ENCODE measurements at places on chromosomes 16 and 17. TPM values are rescaled to one million over a fixed set of nuclear protein-coding genes. Genes with fewer than 3 reads are reported as not detected.

DNA sequence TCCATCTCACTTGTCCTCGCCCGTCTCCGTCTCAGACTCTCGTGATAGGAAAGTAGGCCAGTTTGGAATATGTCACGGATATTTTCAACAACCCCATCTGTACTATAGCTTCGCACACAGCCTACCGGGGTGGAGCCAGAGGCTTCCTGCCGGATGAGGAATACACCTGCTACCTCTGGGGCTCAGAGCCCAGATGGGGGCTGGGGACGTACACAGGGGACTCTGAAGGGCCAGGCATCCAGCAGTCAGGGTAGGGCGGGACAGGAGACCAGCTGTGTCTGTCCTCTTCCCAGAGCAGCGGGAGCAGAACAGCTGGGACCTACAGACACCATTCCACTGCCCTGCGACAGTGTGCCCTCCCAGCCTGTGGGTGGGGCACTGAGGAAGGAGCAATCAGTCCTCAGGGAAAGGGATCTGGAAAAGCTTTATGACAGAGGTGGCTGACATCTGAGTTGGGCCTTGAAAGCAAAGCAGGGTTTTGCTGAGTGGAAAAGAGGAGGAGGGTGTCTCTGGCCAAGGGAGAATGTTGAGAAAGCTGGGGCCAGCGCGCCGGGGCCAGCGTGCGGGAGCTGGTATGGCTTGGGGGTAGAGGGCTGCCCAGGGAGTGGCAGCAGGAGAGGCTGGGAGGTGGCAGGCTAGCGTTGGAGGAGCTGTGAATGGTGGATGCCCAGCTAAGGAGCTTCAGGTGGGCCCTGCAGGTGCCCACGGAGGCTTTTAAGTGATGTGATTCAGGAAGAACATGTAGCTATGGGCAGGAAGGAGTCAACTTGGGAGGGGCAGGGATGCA lies 11.5 kb upstream of the SRCIN1 start:
- no peaks in the 10 kb centered on the region for H3K4me1 ChIP-seq
- no peaks in the 10 kb centered on the region for H3K36me3 ChIP-seq
- peaks cover 74% of the 10 kb centered on the region for H3K27me3 ChIP-seq
- no peak overlapping the region for H3K4me3 ChIP-seq
- DNase-seq = no peak

GRCh38 chr17:80497726-80498241 lies 21.4 kb upstream of the NPTX1 start:
- no peak overlapping the region for H3K27ac ChIP-seq
- no peak for DNase-seq
- peaks cover 6% of the 10 kb centered on the region for H3K27me3 ChIP-seq
- peaks cover 13% of the 10 kb centered on the region for H3K4me1 ChIP-seq
- no peaks in the 10 kb centered on the region for H3K36me3 ChIP-seq
- no peak overlapping the region for H3K4me3 ChIP-seq

DNA sequence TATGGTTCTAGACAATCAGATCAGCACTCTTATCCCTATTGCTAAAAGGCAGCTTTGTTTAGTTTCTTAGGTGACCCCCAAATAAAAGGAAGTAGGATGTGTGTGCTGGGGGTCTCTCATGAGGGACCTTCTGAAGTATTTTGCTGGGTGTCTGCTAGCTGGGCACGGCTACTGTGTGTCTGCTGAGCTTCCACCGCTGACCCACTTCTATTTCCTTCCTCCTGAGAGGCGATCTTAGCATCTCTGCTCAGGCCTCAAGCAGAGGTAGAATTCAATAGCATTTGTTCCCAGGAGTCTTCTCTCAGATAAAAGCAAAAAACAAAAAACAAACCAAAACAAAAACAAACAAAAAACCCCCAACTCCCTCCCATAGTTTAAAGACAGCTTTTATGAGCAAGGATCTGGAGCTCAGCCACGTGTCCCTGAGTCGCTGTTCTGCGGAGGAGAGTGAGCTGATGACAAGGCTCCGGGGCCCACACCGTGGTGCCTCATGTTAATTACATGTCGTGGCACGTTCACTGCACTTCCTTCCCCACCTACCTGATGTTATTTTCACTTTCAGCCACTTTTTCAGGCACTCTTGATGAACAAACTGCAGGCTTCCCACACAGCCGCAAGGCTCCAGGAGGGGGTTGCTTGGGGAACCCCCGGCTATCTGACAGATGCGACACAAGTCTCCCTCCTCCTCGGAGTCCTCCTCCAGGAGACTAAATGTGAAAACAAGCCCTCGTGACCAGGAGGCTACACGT lies 83.5 kb downstream of the MARCHF10 start:
- no peaks in the 10 kb centered on the region for H3K27me3 ChIP-seq
- no peak overlapping the region for H3K27ac ChIP-seq
- no peaks in the 10 kb centered on the region for H3K36me3 ChIP-seq
- peaks cover 7% of the 10 kb centered on the region for H3K4me1 ChIP-seq
- H3K4me3 ChIP-seq = no peak overlapping the region

GRCh38 chr17:2157081-2157480 lies 102.2 kb downstream of the HIC1 start:
- H3K4me3 ChIP-seq = no peak overlapping the region
- peaks cover 17% of the 10 kb centered on the region for H3K36me3 ChIP-seq
- no peaks in the 10 kb centered on the region for H3K27me3 ChIP-seq
- peak; percentile 66 for DNase-seq
- peaks cover 18% of the 10 kb centered on the region for H3K4me1 ChIP-seq

GRCh38 chr16:29729116-29729521 lies 16.7 kb downstream of the C16orf54 start:
- H3K27me3 ChIP-seq = peaks cover 11% of the 10 kb centered on the region
- no peak overlapping the region for H3K4me3 ChIP-seq
- H3K27ac ChIP-seq = no peak overlapping the region
- no peaks in the 10 kb centered on the region for H3K36me3 ChIP-seq

GRCh38 chr17:37742762-37743611 lies 1.9 kb downstream of the HNF1B start:
- H3K27ac ChIP-seq = no peak overlapping the region
- H3K27me3 ChIP-seq = peaks cover 89% of the 10 kb centered on the region
- peaks cover 2% of the 10 kb centered on the region for H3K4me1 ChIP-seq
- no peak overlapping the region for H3K4me3 ChIP-seq
- H3K36me3 ChIP-seq = no peaks in the 10 kb centered on the region

DNA sequence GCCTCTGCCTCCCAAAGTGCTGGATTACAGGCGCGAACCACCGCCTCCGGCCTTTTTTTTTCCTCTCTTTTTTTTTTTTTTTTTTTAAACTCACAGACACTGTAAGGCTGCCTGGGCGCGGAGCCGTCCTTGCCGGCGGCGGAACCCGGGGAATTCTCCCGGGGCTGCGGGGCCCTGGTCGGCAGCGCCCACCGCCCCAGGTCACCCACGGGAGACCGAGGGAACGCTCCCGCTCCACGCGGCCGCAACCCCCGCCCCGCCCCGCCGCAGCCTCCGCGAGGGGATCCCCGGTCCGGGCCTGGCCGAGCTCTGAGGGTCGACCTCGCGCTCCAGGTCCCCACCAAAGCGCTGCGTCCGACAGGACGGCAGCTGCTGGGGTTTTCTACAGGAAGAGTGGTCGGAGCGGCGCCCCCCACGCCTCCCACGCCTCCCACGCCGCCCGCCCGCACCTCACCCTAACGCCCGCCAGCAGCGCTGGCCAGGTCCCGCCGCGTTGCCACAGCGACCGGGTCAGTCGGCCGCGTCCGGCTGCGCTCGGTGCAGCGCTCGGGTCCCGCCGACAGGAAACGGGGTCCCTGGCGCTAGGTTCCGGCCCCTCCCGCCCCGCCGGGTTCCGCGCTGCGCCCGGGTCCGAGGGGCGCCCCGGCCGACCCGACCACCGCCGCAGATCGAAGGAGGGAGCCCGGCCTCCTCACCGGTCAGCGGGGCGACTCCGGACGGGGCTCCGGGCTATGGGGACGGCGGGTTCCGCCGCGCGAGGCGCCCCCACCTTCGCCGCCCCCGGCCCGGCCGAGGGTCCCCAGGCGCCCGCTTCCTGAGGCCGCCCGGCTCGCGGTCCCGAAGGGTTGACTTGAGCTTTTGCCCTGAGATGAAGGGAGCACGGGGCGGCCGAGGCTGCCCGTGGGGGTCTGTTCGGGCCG lies at the start of gene CCDC57:
CCDC57 (minus strand) TSS at position 512 of the 920 bp plus-strand sequence. CDS start 10,898 bp downstream, outside the sequence.
- peak within 1 kb of the TSS; percentile 92 for H3K4me3 ChIP-seq
- H3K36me3 ChIP-seq = peaks cover 2% of the 10 kb centered on the region
- H3K27ac ChIP-seq = peak within 1 kb of the TSS; percentile 86
- H3K4me1 ChIP-seq = peaks cover 34% of the 10 kb centered on the region
- DNase-seq = peak; percentile 68
- no peaks in the 10 kb centered on the region for H3K27me3 ChIP-seq

DNA sequence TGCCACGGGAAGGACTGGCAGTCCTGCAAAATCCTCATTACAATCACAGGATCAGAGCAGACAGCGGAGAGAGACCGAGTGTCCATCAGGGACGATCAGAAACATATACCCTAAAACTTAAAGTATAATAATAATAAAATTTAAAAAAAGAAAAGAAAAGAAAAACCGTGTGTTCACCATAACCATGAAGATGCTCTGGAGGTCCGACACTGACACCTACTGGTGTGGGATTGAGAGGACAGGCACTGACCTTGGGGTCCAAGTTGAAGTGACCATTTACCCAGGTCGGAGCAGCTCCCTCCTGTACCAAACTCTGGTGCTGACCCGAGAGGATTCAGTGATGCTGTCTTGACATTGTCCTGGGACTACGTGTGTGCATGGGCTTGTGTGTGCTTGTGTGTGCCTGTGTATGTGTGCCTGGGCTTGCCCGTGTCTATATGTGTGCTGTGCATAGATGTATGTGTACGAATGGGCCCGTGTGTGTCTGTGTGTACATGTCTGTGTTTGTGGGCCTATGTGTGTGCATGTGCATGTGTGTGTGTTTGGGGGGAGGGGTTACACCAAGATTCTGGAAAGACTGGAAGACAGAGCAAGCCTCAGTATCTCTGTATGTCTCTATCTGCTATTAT lies 10.0 kb upstream of the CD300LD start:
- H3K4me3 ChIP-seq = no peak overlapping the region
- no peaks in the 10 kb centered on the region for H3K4me1 ChIP-seq
- H3K27ac ChIP-seq = no peak overlapping the region
- peak; percentile 15 for DNase-seq
- H3K27me3 ChIP-seq = no peaks in the 10 kb centered on the region

DNA sequence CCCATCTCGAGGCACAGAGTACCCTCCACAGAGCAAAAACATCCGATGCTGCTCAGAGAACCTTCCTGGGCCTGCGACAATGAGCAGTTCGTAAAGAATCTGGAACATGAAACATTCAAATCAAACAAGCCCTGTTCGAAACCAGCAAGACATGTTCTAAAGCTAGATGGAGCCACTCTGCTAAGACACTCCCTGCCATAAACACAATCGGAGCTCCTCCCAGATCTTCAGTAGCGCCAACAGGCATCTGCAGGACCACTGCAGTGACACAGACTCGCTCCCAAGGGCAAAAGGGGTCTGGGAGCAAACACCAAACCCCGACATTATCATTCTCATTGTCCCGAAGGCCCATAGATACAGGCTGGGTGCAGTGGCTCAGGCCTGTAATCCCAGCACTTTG lies 108.7 kb downstream of the ZFHX3 start:
- H3K27me3 ChIP-seq = no peaks in the 10 kb centered on the region
- peaks cover 3% of the 10 kb centered on the region for H3K36me3 ChIP-seq
- H3K4me1 ChIP-seq = peaks cover 16% of the 10 kb centered on the region
- peak overlapping the region; percentile 78 for H3K27ac ChIP-seq

DNA sequence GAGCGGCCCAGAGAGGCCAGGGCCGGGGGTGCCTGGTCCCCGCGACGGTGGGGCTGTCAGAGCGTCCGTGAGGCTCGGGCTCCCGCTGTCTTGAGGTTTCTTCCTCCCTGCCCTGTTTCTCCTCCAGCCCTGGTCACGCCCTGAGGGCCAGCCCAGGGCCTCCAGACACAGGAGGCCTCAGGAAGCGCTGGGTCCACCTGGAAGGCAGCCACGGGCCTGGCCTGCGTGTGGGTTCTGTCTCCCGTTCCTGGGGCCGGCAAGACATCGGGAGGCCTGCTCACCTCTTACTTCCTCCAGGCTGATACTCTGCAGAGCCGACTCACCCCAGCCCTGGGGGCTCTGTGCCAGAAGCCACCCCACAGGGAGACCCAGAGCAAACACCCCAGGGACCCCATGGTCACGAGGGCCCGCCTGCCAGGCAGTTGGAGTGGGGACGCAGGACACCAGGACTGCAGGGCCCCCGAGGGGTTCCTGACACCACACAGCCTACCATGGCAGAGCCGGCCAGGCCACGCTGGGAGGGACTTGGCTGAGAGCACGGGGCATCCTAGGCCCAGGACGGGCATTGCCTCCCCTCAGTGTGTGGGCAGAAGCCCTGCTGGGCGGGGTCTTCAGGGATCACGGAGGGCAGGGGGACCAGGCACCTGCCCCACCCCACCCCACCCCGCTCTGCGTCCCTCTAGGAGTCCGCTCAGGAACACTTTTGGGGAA lies 18.9 kb upstream of the CACNA1H start:
- H3K4me1 ChIP-seq = no peaks in the 10 kb centered on the region
- no peak overlapping the region for H3K4me3 ChIP-seq
- DNase-seq = no peak
- no peak overlapping the region for H3K27ac ChIP-seq
- H3K36me3 ChIP-seq = no peaks in the 10 kb centered on the region

- H3K27me3 ChIP-seq = no peaks in the 10 kb centered on the region
- no peak overlapping the region for H3K27ac ChIP-seq
- peaks cover 21% of the 10 kb centered on the region for H3K4me1 ChIP-seq
- no peak overlapping the region for H3K4me3 ChIP-seq
These were observed 69.6 kb downstream of the N4BP1 start for GRCh38 chr16:48540222-48540900.

GRCh38 chr17:75032720-75033280 lies 14.0 kb downstream of the ATP5PD start:
- H3K27ac ChIP-seq = no peak overlapping the region
- DNase-seq = no peak
- H3K4me1 ChIP-seq = peaks cover 2% of the 10 kb centered on the region
- no peaks in the 10 kb centered on the region for H3K36me3 ChIP-seq
- no peaks in the 10 kb centered on the region for H3K27me3 ChIP-seq

DNA sequence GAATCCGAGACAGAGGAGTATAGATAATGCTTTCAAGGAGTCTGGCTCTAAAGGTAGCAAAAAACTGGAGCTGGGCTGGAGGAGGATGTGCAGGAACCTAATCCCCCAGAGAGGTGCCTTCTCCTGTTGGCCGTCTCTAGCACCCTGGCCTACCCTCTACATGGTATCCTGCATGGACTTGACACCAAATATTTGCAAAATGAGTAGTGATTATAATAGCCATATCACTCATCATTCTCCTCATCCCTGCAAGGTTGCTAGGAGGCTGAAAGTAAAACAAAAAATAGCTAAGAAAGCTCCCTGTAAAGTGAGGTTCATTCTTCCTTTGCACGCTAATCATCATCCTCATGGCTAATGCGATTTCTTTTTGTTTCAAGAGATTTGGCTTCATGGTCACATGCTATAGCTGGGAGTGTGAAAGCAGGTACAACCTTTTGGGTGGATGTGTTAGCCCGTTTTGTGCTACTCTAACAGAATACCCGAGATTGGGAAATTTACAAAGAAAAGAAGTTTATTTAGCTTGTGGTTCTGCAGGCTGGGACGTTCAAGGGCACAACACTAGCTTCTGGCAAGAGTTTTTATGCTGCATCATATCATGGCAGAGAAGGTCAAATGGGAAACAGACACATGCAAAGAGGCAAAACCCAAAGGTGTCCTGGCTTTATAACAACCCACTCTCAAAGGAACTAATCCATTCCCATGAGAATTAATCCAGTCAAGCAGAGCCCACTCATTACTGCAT lies 27.1 kb upstream of the CIITA start:
- no peak for DNase-seq
- H3K27me3 ChIP-seq = peaks cover 3% of the 10 kb centered on the region
- H3K4me1 ChIP-seq = no peaks in the 10 kb centered on the region
- H3K4me3 ChIP-seq = no peak overlapping the region
- no peaks in the 10 kb centered on the region for H3K36me3 ChIP-seq
- no peak overlapping the region for H3K27ac ChIP-seq

Gene ZG16B
- 0.54 TPM for total RNA-seq

Gene CSF3
- not detected for total RNA-seq

Gene MFSD6L
- total RNA-seq = not detected

Gene CA10
- total RNA-seq = not detected

Gene FSCN2
- 0.28 TPM for total RNA-seq

Gene KRTAP3-2
- total RNA-seq = not detected
